Osteoblast (primary cell): ENCODE measurements at places on chromosomes 3 and 15.
A peak's percentile ranks its signal among the peaks of the same experiment; 100 is the strongest.

GRCh38 chr3:131350506-131350905 lies 31.1 kb upstream of the NUDT16 start:
- DNase-seq: no peak

- DNase-seq: no peak
These were observed 41.6 kb downstream of the GOLGA6L10 start for GRCh38 chr15:82307714-82308081.

- no peak for DNase-seq
These were observed 7.7 kb downstream of the SRP14 start for GRCh38 chr15:40031300-40031699.

- DNase-seq: peak; percentile 3
These were observed 533.5 kb downstream of the IGSF11 start for GRCh38 chr3:118501152-118501551.

- DNase-seq: no peak
These were observed 48.0 kb upstream of the MRPL3 start for GRCh38 chr3:131550562-131551465.
